ENCODE measurements at places on chromosomes 13 and 19.

GRCh38 chr13:88124142-88124541 is 453.0 kb downstream of the SLITRK5 start:
- DNase-seq: no peak

DNA sequence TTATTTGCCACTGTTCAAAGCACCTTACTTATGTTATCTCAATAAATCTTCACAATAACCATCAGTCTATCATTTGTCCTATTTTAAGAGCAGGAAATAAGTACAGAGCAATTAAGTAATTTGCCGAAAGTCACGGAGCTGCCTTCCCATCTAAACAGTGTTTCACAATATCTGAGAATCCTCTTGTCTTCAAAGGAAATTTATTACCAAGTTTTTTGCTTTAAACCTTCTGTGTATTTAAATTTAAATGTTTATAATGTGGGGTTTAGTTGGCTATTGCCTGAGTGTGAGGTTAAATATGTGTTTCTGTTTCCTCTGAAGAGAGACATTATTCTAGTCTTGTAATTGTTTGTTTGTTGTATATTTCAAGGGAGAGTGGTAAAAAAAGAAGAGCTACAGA is 633.1 kb downstream of the EFNB2 start:
- no peak for DNase-seq

- no peak for DNase-seq
These were observed 9.7 kb upstream of the SPACA4 start for GRCh38 chr19:48596679-48597465.

DNA sequence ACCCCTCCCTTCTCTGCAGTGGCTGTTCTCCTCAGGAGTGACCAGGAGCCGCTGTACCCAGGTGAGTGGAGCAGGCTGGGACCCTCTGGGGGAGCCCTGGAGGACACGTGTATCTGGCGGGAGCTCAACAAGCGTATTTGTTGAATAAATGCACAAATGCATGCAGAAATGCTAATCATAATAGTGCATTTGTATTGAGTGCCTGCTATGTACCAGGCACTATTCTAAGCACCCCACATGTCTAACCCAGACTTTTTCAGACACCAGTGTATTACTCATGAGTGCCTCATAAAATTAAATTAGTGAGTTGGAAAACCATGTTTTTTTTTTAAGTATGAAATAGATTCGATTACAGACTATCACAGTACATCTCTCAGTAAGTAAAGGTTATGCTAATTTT is 7.9 kb downstream of the HPN start:
- DNase-seq: no peak

- DNase-seq: peak; percentile 64
These were observed 1.3 kb downstream of the HMG20B start for GRCh38 chr19:3573858-3574637.

GRCh38 chr13:68535329-68535728 is 1305.2 kb upstream of the PCDH9 start:
- no peak for DNase-seq

DNA sequence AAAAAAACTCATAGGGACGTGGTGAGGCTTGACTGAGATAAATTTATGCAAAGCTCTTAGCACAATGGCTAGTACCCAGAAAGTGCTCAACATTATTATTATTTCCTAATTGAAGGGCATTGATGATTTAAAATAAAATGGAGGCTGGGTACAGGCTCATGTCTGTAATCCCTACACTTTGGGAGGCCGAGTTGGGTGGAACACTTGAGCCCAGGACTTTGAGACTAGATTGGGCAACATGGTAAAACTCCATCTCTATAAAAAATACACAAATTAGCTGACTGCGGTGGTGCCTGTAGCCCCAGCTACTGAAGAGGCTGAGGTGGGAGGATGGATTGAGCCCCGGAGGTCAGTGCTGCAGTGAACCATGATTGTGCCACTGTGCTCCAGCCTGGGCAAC is 49.6 kb downstream of the LRCH1 start:
- DNase-seq: no peak

DNA sequence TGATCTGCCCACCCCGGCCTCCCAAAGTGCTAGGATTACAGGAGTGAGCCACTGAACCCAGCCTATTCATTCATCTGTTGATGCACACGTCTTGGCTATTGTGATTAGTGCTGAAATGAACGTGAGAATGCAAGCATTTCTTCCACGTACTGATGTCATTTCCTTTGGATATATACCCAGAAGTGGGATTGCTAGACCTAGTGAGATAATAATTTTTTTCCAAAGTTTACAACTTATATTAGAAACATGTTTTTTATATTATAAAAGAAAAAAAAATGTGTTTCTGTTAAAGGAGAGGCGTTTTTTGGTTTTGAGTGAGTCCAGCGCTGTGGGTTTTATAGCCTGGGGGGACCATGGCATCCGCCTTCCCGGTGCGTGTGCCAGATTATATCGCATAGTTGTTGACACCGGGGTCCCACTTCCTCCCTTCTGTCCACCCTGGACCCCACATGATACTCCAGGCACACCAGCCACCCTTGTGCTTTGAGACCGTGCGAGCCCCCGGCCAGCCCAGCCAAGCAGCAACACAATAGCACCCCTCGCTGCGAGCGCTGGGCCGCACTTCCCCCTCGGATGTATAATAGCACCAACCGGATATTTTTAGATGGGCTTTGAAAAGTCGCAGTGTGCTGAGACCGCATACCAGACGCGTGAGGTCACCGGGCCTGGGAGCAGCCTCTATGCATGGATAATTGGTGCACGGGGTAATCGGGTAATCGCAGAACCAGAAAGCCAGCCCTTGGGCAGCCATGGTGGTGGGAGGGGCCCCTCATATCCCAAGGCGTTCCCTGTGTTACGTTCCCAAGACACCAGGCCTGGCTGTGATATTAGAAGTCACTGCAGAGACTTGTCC is 59.6 kb downstream of the MYO9B start:
- DNase-seq: no peak

- DNase-seq: no peak
These were observed 1426.8 kb downstream of the SLITRK5 start for GRCh38 chr13:89097994-89098393.

DNA sequence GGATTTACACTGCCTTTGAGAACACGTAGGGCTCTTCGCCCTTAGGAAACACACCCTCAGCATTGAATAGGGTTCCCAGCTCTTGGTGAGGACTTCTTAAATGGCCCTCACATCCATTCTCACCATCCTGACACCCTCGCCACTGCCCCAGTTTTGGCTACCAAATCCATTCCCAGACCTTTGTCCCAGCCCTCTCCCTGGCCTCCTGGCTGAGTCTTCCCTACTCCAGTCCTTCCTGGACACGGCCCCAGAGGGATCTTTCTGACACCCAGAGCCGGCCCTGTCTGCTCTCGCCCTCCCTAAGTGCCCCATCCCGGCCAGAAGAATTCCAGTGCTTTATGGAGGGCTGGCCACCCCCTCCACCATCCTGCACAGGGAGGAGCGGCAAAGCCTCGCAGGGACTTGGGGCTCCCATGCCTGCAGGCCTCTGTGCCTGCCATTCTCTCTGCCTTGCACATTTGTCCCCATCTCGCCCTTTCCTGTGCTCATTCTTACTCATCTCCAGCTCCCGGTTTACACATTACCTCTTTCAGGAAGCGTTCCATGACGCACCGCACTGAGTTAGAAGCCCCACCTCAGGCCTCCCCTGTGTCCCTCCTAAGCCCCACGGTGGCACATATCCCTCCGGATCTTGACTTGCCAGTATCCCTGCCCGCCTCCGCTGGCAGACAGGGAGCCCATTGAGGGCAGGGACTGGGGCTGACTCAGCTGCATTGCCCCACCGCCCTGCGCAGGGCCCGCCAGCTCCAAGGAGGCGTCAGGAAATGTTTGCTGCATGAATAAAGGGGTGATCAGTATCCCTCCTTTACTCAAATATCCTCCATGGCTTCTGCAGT is 11.0 kb upstream of the KLK14 start:
- DNase-seq: no peak

DNA sequence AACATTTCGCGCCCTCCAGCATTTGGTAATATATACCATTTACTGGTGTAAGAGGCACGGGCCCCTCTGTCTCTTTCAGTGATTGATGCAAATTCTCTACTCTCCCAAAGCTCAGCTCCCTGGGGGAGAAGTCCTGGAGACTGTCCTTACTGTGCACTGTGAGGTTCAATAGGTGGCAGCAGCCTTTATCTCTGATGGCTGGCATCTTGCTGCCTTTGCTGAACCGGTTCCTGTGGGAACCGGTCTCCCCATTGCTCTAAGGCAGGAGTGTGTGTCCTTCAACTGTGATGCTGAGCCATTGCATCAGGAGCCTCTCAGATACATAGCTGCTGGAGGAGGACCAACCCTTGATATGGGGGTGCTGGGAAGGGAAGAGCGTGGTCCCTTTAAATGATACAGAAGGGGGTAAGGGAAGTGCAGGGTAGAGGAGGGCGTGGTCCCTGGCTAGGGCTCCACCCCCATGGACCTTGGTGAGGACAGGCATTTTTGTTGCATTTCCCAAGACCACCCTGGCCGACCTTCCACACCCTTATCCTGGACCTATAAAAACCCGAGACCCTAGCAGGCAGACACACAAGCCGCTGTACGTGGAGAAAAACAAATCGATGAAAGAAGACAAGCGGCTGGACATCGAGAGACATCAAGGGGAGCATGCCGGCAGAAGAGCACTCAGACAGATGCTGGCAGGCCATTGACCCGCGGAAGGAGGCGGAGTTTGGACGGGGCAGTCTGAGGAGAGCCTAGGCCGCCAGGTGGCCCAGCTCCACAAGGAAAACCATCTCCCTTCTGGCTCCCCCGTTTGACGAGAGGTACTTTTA is 41.1 kb upstream of the GTF3A start:
- DNase-seq: no peak

GRCh38 chr19:10820173-10820572 is 15.8 kb downstream of the TMED1 start:
- no peak for DNase-seq

- DNase-seq: no peak
These were observed 14.0 kb downstream of the PLIN4 start for GRCh38 chr19:4504297-4504701.

GRCh38 chr19:45391871-45392665 is 12.8 kb downstream of the PPP1R13L start:
- no peak for DNase-seq

GRCh38 chr13:66581675-66582074 is 648.5 kb downstream of the PCDH9 start:
- DNase-seq: no peak

- no peak for DNase-seq
These were observed 1519.9 kb upstream of the MIR17HG start for GRCh38 chr13:89827552-89827951.

DNA sequence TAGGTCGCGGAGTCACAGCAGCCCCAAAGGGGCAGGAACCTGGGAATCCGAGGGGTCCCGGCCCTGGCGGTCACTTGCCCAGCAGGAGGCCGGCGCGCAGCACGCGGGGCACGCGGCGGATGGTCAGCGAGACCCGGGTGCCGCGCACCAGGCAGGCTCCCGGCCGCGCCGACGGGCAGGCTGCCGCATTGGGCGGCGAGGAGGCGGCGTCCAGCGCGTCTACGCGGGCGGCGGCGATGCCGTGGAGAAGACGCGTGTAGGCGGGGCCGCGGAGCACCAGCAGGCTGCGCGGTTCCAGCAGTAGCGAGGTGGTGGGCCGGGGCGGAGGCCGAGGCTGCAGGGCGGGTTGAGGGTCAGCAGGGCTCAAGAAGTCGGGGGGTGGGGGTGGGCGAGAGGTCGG is 607 bp upstream of the SYNE4 start:
- DNase-seq: no peak

GRCh38 chr19:36527341-36527740 is 730 bp downstream of the ZNF260 start:
- no peak for DNase-seq

DNA sequence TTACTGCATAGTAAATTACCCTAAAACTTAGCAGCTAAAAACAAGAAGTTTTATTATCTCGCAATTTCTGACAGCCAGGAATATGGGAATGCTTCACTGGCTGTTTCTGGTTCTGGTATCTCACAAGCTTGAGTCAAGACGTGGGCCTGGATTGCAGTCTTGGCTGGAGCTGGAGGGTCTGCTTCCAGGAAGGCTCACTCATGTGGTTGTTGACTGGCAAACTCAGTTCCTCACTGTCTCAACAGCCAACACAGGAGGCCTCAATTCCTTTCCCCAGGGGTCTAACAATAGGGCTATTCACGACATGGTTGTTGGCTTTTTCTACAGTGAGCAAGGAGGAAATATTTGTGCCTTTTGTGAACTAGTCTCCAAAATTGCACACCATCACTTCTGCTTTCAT is 146.3 kb downstream of the GPC5 start:
- no peak for DNase-seq

DNA sequence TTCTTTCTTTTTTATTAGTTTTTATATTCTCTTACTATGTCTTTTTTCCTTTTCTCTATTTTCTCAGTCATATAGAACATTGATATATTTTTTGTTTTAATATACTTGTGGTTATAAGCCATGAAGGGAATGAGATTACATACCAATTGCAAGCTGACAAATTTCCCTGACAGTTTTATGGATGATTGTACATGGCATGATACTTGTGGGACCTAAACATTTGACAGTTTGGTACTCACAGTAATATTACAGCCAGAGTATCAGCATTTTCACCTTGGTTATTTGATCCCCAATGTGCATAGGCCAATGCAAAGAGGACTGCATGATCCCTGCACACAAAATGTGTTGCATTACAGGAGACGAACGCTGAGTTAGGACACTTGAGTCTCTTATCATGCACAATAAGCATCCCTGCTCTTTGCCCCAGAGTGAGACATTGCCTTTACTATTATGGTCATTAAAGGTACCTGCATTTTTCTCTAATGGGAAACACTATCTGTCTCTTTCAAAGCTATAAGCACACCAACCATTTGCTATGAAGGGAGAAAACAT is 713.4 kb upstream of the PCDH20 start:
- DNase-seq: no peak

DNA sequence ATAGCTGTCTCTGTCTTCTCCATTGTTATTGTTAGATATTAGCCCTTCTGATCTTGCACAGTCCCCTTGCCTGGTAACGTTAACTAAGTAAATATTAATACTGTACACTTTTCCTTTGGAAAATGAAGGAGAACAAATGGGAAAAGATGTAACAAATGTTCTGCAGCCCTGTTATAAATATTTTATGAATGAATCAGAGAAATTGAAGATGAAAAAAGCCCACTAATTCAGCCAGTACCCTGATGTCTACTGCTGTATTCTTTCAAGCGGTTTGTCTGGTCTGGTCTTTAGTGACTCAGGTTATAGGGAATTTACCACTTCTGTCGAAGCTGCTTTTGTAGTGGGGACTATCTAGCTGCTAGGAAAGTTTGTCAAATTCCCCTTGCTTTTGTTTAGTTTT is 121.0 kb downstream of the COG6 start:
- no peak for DNase-seq

- no peak for DNase-seq
These were observed 15.4 kb upstream of the PRR19 start for GRCh38 chr19:42286349-42287016.

DNA sequence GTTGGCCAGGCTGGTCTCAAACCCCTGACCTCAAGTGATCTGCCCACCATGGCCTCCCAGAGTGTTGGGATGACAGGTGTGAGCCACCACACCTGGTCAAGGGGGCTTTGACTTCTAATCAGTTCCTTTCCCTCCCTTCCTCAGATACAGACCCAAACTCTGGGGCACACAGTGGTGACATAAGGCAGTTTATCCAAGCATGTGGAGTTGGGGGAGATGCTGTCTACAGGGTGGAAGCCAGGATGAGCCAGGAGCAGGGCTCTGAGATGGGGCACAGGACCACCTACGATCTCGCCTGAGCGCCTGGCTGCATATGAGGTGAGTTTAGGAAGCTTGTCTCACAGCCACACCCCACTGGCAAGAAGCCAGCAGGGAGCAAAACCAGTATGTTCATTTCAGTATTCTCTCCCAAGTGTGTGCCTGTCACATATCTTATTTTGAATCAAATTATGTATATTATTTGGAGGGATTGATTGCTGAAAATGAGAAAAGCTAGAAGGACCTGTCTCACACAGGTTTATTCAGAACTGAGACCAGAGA is 67.7 kb downstream of the KCTD15 start:
- DNase-seq: no peak

GRCh38 chr19:7507884-7508283 is 8.0 kb upstream of the ZNF358 start:
- no peak for DNase-seq
